AML-193 (cell line): ENCODE measurements at places on chromosomes 6 and 20.

DNA sequence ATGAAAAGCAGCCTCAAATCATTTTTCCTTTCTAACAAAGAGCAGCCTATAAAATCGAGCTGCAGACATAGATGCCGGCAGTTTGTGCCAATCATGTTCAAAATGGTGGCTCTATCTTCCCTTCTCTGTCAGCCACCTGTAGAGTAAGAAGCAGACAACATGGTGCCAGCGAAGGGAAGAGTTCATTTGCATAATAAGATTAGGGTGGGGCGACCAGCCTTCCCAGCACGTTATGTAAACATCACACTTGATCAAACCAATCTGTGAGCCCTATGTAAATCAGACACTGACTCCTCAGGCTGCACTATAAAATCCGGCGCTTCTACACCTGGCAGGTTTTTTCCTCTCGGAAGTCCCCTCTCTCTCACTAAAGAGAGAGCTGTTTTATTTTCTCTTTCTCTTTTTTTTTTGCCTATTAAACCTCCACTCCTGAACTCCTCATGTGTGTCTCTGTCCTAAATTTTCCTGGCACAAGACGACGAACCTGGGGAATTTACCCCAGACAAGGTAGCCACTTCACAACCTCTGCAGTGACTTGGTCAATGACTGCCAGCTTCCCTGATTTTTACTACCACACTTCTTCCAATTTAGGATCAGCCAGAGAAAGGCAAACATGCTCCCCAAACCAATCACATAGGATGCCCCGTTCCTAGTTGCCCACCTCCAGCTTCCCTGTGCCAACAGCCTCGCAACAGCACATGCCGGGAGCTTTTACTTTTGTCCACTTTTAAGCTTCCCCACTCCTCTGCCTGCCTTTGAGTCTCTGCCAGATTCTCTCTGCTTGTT is 12.9 kb downstream of the TPMT start:
- no peak for DNase-seq

- no peak for DNase-seq
These were observed 213.5 kb upstream of the KCNG1 start for GRCh38 chr20:51236421-51236820.

- no peak for DNase-seq
These were observed 2.2 kb upstream of the NINL start for GRCh38 chr20:25587536-25587935.

DNA sequence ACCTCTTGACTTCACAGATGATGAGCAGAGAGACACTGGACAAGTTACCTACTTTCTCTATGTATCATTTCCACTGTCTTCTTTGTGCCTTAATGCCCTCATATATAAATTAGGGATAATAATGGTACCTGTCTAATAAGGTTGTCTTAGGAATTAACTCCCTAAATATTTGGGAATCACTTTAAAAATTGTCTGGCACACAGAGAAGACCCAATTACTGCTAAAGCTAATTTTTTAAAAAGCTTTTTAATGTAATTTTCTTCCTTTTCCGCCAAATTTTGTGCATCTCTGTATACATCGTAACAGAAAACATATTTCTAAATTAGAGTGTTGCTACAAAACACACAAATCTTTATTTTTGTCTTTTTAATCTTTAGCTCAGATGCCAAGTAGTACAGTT is 816.8 kb upstream of the ADGRB3 start:
- no peak for DNase-seq

DNA sequence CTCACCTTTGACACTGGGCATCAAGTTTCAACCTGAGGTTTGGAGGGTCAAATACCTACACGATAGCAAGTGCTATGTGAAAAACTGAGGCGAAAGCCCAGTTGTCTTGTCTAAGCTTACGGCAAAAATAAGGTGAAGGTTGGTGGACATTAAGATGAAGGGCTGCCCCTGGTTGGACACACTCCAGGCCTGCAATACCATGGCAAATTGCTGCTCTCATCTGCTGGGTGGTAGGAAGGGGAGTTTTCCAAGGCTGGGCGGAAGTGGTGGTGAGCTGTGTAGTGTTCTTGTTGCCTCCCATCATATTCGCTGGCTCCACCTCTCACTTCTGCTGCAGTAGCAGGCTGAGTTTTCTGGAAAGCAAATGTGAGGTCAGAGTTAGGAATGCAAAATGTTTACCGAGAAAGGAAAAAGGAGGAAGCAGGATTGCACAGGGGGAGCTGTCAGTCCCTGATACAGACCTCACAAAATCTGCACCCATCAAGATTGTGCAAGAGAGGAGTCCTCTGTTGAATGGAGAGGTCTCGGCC is 33.7 kb downstream of the SCP2D1 start:
- DNase-seq: no peak

DNA sequence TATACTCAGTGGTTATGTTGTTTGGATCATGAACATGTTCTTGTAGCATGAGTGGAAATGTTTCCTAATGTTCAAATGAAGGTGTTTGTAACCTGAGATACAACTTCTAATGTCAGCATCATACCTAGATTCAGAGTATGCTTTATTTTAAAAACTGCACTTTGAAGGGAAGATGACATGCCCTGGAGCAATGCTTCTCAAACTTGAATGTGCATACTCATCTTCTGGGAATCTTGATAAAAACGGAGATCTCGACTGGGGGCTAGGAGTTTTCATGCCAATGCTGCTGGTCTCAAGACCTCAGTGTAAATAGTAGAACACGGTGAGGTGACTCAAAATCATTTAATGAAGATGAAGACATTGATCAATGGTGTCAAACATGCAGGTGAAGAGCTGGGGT is 440.0 kb upstream of the NOX3 start:
- no peak for DNase-seq

DNA sequence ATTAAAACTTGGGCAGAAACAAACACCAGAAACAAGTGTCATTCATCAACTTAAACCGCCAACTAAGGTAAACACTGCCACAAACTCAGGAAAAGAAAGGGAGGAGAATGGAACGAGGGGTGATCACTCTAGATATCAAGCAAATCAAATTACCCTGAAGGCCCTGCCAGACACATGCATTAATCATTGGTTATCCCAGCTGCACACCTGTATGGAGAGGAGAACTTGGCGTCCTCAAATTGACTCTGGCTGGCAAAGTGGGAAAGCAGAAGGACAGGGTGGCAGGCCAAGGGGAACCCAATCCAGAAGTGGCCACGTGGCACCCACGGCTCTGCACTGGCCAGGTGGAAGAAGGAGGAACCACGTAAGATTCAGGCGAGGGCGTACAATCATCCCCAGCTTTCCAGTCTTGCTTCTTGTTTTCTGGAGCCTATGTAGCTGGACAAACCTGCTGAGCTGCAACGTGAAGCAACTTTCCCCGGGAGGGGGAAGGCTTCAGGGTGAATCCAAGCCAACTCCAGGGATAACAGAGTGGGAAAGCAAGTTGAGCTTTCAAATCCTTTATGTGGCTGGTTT is 156.2 kb upstream of the JARID2 start:
- no peak for DNase-seq

- peak; percentile 58 for DNase-seq
These were observed 4.1 kb downstream of the TTBK1 start for GRCh38 chr6:43247114-43247999.

- no peak for DNase-seq
These were observed 248.1 kb upstream of the OPRM1 start for GRCh38 chr6:153790876-153791473.
